ENCODE measurements at places on chromosomes 13 and 19.

DNA sequence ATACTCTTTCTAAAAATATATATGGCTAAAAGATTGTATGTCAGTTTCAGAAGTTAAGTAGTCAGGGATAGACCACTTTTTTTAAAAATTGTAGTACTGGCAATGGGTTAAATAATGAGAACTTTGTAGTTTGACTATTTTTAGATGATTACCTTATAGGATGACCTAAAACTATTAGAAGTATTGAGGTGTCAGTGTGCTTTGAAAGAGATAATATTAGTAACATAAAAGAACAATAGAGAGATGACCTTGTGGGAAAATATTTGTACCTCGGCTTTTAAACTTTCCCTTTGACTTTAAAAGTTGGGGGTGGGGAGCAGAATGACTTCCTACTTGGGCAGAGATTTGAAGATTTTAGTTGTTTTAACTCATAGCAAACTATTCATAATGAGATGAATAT lies 48.3 kb downstream of the SLAIN1 start:
- DNase-seq: no peak

DNA sequence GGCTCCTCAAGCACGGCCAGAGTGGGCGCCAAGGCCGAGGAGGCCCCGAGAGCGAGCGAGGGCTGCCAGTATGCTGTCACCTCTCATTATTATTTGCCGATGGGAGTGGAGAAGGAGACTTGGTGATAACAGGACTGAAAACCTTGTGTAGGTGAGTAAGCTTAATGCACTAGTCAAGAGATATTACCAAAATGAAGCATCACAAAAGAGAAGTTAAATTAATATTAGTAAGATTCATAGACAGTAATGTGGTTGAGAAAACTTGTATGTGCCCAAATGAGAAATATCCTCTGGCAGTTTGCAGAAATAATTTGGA lies 204.5 kb upstream of the SLITRK1 start:
- DNase-seq: no peak

DNA sequence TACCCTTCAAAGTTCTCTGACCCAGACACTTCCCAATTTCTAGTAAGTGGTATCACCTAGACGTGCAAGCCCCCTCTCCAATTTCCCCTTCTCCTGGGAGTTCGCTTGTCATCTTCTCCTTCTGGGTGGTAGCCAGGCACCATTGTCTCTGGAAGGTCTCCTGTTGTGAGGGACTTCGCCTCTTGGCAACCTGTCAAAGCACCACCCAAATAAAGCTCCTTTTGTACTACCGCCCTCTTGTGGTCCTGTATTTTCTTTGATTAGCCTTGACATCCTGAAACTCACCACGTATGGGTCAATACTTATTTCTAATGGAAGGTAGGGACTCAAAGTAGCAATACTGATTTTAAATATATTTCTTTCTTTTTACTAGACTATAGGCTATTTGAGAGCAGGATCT lies 8.2 kb downstream of the GPC5 start:
- peak; percentile 29 for DNase-seq

DNA sequence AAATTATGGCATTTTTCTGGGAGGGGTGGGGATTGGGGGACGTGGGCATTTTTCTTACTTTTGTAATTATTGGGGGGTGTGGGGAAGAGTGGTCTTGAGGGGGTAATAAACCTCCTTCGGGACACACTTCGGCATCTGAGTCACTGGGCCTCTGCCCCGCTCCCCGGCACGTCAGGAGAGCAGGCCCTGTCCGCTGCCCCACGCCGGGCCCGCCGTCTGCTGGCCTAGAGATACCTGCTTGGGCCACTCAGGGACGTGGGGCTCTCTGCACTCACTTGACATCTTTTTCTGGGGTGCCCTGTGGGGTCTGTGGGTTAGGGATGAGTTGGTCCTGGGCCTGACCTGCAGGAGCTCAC lies 3.5 kb upstream of the FTL start:
- DNase-seq: no peak

DNA sequence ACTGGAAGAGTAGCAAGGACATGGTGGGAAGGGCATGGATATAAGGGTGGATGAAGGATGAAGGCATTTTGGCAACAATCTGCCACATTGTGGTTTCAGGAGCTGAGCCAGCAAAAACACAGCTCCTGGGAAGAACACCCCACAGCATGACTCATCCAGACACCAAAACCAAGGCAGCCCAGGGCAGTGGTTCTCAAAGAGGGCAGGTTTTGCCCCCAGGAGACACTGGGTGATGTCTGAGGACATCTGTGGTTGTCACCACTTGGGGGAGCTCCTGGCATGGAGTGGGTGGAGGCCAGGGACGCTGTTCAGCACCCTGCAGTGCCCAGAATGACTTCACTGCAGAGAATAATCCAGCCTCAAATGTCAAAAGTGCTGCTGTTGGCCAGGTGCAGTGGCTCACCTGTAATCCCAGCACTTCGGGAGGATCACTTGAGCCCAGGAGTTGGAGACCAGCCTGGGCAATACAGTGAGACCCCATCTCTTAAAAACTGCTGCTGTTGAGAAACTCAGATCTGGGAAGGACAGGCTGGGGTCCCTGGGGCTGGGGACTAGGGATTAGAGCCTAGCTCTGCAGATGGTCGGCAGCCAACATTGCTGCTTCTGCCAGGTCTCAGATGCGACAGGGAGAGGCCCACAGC lies 16.1 kb downstream of the ZFR2 start:
- peak; percentile 78 for DNase-seq

- DNase-seq: no peak
These were observed 61.2 kb downstream of the MYH14 start for GRCh38 chr19:50264483-50265186.

DNA sequence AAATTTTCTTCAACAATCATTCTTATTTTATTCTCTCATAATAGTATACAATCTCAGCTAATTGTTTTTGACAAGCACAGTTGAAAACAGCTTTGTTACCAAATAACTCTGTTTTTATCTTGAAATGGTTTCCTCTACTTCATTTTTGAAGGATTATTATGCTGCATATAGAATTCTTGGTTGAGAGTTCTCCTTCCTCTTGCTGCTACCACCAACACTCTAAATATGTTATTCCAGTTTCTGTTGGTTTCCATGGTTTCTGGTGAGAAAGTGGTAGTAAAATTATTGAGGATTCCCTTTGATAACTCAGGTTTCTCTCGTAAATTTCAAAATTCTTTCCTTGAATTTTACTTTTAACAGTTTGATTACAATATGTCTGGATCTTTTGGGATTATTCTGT lies 1725.9 kb downstream of the PCDH9 start:
- DNase-seq: no peak

DNA sequence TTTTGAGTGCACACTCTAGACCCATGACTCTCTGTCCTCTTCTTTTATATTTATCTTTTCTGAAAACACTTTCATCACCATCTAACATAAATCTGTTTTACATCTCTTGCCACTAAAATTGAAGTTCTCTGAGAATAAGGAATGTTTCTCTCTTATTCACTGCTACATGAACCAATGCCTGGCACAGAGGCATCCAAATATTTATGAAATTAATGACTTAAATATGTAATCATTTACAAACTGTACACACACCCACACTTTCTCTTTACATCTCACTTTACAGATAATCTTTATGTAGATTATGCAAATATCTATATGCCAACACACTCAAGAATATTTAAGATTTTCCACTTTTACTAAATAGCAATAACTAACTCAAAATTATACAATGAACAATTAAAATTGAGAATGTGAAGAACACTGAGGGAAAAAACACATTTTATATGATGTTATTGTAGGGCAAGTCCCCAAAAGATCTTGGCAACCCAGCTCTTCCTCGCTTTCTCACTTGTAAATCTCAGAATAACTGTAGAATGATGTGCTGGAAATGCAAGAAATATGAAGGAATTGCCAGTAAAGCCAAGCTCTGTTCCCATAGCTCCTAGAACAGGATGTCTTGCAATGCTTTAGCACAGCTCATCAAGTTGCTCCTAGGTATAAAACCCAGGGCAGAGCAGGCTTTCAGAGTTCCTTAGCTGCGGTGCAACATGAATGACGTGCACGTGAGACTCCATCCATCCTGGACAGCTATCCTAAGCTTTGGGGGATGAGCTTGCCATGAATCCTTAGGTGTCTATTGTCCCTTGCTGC lies 50.7 kb downstream of the UGGT2 start:
- no peak for DNase-seq

GRCh38 chr19:55463583-55464031 lies 944 bp downstream of the C19orf85 start:
- DNase-seq: no peak

- DNase-seq: no peak
These were observed 231.8 kb downstream of the SHISA2 start for GRCh38 chr13:25819856-25820530.

GRCh38 chr19:33501693-33502356 lies 19.8 kb downstream of the PEPD start:
- no peak for DNase-seq

DNA sequence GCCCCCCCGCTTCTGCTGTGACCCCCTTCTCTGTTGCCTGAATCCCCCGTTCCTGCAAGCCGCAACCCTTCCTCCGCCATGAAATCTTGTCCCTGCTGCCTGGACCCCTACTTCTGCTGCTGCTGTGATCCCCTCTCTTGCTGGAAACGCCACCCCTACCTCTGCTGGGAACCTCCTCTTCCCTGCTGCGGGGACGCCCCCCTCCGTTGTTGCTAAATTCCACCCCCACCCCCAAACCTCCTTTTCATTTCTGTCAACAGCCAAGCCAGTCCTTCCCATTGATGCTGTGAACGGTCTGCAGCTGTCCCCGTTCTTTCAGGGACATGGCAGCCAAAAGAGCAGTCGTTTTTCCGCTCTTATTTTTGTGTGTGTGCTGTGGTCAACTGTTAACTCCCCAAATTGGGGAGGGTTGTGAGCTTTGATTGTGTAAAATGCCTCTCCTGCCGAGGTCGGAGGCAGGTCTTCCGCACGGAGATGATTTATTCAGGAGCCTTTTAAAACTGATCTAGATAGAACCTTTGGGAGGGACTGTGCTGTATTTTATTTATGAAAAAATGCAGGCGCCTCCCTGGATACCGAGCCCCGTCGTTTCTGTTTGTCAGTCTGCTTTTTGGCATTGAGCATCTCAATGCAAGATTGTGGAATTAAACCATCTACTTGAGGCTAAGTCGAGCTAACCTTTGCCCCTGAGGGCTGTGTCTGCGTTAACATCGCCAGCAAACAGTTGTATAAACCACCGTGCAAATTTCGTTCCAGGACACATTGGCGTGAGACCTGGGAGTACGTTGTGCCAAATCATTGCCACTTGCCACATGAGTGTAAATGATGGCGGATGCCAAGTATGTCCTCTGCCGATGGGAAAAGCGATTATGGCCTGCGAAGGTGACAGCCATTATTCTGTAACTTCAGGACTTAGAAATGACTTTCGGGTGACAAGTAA lies 27.9 kb upstream of the NDUFS7 start:
- DNase-seq: no peak

DNA sequence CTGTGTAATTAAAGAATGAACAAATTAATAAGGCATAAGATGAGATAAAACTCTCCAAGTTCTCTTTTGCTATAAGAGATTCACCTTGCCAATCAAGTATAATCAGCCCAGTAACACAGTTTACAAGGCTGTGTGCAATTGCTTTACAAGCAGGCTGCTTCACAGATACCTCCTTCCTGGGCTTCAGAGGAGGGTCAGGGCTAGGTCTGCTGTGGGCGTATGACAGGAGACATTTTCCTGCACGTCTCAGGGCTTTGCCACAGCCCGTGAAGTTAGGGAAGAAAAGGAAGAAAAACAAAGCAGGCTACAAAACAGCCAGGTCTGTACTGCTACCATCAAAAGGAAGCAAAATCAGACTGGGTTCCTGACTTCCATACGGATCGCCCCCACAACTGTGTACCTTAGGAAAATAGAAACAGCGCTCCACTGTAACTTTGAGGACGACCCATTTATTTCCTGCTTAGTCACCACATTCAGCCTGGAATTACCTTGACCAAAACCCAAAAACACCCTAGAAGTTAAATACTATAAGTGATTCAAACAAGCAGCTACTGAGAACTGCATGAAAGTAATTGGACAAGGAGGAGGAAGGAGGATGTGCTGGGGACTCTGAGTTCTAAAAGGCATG lies 12.4 kb downstream of the EFNB2 start:
- no peak for DNase-seq
